Left renal cortex interstitium (tissue), 4 donors: ENCODE measurements at places on chromosomes 16 and 17. TPM values are rescaled to one million over a fixed set of nuclear protein-coding genes. Genes with fewer than 3 reads are reported as not detected.

DNA sequence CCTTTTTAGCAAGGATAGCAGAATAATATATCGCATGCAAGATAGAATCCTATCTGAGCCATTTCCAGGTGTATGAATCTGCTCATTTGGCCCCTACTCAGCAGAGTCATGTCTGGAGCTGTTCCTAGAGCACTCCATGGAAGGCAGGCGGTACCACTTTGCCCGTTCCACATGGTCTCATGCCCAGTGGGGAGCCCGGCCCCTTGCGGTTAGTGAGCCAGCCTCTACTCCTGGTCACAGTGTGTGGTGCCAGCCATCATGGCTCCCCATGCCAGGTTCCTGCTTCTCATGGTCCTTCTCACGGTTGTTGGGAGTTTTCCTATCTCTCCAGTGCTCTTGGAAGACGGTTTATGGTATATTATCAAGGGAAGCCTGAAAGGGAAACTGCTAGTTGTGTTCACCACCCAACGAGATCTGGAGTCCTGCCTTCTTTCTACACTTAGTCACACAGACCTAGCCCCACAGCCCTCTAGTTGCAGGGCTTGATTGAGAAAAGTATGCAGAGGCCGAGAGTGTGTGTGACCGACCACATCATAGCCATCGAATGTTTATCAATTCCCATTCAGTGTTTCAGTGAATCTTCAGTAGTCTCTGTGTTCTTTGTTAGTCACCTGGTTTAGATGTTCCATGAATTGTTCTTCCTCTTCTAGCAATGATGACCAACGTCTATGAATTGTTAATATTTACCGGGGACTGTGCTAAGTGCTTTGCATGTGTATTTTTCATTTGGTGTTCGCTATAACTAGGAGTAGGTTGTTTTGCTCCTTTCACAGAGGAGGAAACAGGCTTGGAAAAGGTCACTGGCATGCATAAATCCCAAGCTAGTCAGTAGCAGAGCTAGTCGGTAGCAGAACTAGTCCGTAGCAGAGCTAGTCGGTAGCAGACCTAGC, 9.6 kb downstream of the JPT2 start:
- DNase-seq = no peak

DNA sequence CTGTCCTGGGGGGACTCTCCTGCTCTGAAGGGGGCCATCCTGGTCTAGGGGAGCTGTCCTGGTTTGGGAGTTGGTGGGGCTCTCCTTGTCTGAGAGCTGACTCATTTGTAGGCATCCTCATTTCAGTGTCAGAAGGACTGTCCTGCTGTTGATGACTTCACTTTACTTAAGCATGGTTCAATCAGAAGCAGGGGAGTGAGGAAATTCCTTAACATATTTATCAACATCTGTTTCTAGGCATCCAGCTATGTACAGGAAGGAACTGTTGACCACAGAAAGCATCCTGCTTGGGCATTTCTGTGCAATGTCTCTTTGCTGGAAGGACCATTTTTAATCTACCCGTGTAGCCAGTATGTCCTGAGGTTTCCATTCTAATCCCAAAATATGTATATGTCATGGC, 502.7 kb upstream of the HSBP1 start:
- no peak for DNase-seq

CCL22 gene
- 0.16 TPM for polyA plus RNA-seq

DNA sequence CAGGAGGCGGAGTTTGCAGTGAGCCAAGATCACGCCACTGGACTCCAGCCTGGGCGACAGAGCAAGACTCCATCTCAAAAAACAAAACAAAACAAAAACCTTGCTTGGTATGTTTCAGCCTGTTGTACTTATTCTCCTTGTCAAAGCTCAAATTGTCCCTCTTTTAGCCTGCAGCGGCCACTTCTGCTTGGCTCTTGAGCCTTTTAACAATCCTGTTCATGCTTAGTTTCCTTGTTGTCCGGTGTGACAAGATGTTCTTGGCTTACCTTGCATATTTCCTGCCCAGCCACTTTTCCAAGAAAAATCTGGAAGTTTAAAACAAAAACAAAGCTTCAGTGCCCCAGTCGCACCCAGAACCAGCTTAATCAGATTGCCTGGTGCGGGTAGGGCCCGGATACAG, 81.0 kb downstream of the ABCC1 start:
- no peak for DNase-seq

GRCh38 chr16:5450409-5451104, 353.0 kb upstream of the EEF2KMT start:
- no peak for DNase-seq

OR1A1 gene
- 0.05 TPM for polyA plus RNA-seq

DNA sequence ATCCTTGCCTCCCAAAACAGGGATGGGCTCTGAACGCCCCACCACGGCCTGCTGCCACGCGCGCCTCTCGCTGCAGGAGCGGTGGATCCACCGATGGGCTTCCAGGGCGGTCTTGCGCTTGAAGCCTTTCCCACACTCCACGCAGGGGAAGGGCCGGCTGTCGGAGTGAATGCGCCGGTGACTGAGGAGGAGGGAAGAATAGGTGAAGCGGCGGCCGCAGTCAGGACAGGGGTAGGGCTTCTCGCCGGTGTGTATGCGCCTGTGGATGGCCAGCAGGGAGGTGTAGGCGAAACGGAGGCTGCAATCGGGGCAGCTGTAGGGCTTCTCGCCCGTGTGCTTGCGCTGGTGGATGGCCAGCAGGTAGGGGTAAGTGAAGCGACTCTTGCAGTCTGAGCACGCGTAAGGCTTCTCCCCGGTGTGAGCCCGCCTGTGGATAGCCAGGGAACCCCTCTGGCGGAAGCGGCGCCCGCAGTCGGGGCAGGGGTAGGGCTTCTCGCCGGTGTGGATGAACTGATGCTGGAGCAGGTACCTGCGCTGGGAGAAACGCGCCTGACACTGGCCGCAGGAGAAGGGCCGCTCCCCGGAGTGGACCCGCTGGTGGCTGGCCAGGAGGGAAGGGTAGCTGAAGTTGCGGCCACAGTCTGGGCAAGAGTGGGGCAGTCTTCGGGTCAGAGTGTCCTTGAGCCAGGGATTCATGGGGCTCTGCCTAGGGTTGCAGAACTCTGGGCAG, 2.7 kb downstream of the ZNF785 start:
- no peak for DNase-seq

DNA sequence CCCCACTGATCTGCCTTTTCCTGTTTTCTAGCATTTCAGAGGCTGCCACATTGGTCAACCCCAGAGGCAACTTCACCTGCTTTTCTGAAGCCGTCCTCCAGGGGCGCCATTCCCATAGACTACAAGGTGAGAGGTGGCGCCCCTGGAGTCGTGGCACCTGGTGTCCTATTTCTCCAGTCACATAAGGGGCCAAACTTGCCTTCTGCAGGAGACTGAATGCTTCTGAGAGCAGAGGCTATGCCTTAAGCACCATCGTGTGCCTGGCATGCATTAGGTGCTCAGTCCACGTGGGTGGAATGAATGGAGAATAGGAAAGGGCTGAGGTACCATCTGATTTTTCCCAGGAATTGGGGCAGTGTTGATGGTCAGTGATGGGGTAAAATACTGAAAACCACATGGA, 164.8 kb downstream of the HAPSTR1 start:
- DNase-seq = no peak

MEFV gene
- polyA plus RNA-seq = 0.51 TPM

USH1G gene
- 0.90 TPM for polyA plus RNA-seq

- DNase-seq = no peak
Measured at GRCh38 chr17:2940352-2940751, 123.1 kb downstream of the OR1D5 start.

GRCh38 chr17:82871056-82871775, 31.4 kb upstream of the ZNF750 start:
- no peak for DNase-seq

GRCh38 chr17:50117202-50118051, 12.5 kb downstream of the SAMD14 start:
- no peak for DNase-seq

- no peak for DNase-seq
Measured at GRCh38 chr17:69678206-69678605, 263.7 kb downstream of the MAP2K6 start.

RGS9 gene
- 13.4 TPM for polyA plus RNA-seq

DNA sequence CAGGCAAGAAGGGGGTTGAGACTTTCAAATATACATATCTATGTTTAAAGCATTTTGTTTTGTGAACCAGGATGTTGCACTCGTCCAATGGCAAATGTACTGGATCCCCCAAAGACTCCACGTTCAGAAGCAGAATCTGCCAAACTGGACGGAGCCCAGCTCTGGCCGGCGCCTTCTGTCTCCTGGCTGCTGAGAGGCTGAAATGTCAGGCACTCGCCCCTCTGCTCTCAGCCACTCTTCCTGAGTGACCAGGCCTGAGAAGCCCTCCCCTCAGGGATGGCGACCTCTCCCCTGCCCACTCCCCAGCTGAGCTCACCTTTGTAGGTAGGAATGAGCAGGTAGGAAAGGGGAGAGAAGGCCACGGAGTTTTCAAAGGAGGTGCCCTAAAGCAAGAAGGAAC, 187.5 kb upstream of the FOXF1 start:
- DNase-seq = no peak

KRT16 gene
- polyA plus RNA-seq = not detected

- DNase-seq = no peak
Measured at GRCh38 chr17:32659419-32659842, 172.6 kb downstream of the CDK5R1 start.

GRCh38 chr17:50638606-50638965, 3.9 kb downstream of the ABCC3 start:
- DNase-seq = no peak

DNA sequence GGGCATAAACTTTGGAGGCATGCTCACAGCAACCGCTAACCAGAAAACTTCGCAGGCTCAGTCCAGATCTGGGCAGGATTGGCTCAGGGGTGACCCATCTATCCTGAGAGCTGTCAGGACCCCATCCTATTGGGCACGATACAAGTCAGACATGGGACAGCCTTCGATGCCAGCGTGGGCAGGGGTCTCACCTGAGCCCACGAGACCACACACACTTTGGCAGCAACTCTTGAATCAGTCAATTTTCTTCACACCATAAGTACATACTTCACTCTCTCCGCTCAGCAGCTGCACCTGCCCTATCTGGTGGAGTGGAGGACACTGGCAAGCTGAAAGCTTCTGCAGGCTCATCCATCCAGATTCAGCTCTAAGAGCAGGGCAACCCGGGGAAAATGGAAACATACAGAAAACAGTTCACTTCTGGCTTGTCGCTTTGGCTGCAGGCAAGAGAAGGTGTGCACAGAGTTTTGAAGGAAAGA, 48.3 kb downstream of the ZFHX3 start:
- DNase-seq = no peak

DNA sequence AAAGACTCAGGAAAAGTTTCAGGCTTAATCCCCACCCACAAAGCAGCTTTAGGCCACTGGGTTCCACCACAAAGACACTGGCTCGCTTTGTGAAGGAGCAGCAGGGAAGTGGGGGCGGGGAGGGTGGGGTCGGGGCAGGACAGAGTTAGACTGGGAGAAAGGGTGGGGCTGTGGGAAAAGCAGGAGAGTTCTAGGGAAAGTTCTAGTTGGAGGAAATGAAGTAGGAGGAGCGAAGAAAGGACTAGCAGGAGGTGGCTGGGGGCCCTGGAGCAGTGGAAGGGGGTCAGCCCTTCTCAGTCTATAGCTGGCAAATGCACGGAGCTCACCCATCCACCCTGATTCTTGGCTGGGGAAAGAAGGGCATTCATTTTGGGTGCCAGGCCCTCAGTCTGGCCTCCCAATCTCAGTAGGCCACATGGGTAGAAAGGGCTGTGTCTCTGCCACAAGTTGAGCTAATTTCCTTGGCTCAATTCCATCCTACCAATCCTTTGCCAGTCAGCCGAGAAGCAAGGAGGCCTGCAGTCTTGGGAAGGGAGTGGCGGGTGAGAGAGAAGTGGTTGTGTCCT, 4.6 kb downstream of the INPP5K start:
- no peak for DNase-seq

GRCh38 chr17:57106107-57106835, 21.2 kb downstream of the AKAP1 start:
- no peak for DNase-seq

DNA sequence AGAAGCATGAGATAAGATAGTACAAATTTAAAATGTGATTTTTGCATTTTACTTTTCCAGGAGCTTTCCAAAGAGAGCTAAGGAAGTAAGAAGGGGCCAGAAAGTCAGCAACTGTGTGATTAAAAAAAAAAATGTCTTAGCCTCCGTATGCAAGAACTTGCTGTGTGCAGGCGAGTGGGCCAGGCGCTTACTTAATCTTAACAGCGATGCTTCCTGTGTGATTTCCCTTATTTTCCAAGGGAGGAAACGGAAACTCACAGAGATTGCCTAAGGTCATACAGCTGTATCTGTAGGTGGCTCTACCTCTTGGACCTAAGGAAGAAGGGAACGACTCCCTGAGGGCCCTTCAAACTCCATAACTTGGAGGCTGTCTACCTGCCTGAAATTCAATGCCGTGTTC, 11.1 kb downstream of the HS3ST3B1 start:
- DNase-seq = no peak

DNA sequence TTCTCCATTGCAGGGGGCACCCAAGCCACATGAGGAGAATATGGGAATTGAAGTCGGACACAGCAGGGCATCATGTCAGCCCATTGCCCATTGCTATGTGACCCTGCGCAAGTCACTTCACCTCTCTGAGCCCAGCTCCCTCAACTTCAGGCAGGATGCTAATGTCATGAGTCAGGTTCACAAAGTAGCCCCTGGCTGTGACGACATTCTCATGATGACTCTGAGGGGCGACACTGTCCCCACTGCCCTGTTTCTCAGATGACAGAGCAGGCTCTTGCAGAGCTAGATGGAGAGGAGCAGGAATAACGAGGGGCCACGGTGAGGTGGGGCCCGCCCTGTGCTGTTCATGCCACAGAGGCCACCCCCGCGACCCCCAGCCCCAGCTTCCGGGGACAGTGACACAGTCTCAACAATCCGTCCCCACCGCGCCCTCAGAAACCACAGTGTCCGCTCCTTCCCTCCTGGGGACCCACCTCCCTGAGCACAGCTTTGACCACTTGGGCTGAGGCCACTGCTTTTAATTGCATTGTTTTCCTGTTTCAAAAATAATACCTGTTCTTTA, 13.2 kb upstream of the ZNF469 start:
- DNase-seq = no peak
